ENCODE measurements at places on chromosomes 13 and 19.

DNA sequence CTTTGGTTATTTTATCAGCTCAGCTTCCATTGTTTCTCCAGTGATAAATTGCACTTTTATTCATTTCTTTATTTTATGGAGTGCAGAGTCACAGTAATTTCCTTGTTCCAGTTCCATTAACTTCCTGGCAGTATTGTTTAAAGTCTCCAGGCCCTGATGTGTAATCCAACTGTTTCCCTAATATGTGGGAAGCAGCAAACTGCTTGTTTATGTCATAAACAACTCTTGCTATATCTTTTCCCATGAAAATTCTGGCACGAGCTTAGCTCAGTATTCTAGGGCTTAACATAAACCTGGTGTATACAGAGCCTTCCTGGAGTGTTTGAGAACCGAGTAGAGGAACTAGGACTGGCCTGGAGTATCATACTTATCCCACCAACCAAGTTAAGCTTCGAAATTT is 83.5 kb upstream of the ARGLU1 start:
- DNase-seq = no peak

DNA sequence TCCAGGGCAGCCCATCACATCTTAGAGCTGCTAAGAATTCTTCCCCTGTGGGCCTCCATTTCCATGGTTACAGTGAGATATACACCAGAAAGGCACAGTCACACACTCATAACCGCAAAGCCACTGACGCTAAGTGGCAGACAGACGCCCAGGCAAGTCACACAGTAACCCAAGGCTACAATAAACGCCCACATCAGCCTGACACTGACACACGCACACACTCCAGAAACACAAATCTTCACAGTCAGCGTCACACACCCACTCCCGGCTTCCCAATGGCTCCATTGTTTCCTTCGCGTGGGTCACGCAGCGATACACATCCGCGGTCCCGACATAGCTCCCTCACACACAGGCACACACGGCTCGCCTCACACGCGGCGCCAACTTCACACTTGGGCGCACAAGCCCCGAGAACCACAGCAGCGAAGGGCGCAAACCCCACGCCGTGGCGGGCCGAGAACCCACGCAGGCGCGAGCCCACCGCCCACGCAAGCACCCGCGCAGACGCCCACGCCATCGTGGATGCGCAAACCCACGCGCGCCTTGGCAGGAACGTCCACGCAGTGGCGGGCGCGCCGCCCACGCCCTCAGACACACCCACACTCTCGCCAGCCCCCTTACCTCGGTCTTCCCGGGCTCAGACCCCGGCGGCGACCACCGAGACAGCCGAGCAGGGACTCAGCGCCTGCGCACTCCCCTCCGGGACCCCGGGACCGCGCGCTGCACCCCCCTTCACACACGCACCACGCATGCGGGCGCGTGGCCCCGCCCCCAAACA is at the start of gene ZNF667:
Gene ZNF667, minus strand, starts transcription at position 695 of the 778 bp plus-strand sequence. CDS start 14,975 bp downstream, outside the sequence.
- DNase-seq = peak; percentile 9

DNA sequence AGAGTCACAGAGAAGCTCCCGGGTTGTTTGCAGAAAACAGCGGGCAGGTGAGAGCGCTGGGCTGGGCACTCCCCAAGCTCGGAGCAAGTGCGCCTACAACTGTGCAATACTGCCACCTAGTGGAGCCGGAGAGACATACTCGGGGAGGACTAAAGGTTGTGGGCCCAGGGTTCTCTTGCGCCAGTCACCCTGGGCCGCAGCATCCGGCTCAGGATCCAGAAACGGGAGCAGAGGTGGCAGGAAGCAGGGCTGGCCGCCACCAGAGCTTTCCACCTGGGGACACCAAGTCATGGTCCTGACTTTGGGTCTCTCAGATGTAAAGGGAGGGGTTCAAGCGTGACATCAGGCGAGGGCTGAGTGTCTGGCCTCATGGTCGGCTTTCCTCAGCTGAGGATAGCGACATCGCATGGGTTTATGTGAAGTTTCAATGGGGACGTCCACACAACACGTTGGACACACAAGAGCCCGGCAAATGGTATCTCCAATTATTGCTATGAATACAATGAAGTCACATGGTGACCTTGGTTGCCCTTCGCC is 11.2 kb upstream of the KLK4 start:
- peak; percentile 72 for DNase-seq

- no peak for DNase-seq
These were observed 144.4 kb downstream of the KCNRG start for GRCh38 chr13:50159607-50160006.

Data from activated T-cell treated with anti-CD3 and anti-CD28 coated beads for 24 hours (primary cell).